ENCODE measurements at places on chromosomes 16 and 17. TPM values are rescaled to one million over a fixed set of nuclear protein-coding genes. Genes with fewer than 3 reads are reported as not detected.

Gene PPP1R27
- not detected for total RNA-seq

Gene MMP2
- total RNA-seq: 211 TPM

DNA sequence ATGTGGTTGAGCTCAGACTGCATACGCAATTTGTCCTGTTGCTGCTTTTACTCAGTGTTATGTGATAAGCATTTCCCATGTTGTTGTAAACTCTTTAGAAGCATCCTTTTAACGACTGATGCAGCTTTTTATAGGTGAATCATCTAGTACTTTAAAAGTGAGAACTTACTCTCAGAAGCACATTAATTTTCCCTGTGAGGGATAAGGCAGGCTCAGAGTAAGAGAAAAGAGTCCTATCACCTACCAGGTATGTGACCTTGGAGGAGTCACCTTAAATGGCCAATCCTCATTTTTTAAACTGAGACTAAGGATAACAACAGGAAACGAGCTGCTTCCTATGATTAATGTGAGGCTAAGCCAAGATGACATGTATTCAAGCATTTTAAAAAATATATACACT, 34.4 kb upstream of the GAN start:
- no peaks in the 10 kb centered on the region for H3K36me3 ChIP-seq
- no peak for DNase-seq
- no peak overlapping the region for H3K4me3 ChIP-seq
- H3K4me1 ChIP-seq: no peaks in the 10 kb centered on the region

Gene OR1A1
- total RNA-seq: not detected

GRCh38 chr16:80682421-80683070, 121.9 kb downstream of the CDYL2 start:
- no peaks in the 10 kb centered on the region for H3K27me3 ChIP-seq
- peaks cover 4% of the 10 kb centered on the region for H3K36me3 ChIP-seq
- peak; percentile 89 for DNase-seq
- no peak overlapping the region for H3K4me3 ChIP-seq
- H3K27ac ChIP-seq: no peak overlapping the region
- no peaks in the 10 kb centered on the region for H3K4me1 ChIP-seq

Gene CPHXL2
- total RNA-seq: not detected

DNA sequence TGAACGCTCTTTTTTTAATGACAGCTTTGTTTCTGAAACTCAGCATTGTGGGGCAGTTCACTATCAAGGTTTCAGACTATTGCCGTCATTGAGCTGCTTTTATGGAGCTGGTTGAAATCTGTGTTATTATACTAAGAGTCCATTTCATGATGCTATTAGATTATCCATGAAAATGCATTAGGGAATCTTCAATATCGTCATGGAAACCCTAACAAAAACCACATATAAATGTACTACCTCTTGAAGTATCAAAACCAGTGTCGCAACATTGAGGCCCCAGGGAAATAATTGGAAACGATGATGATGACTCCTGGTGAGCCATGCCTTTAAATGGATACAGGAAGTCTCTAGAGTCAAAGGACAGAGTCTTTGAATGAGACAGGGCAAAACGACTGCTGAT, 231.6 kb upstream of the CPHXL start:
- DNase-seq: no peak
- H3K27ac ChIP-seq: no peak overlapping the region
- H3K4me3 ChIP-seq: no peak overlapping the region
- H3K36me3 ChIP-seq: no peaks in the 10 kb centered on the region

- no peaks in the 10 kb centered on the region for H3K27me3 ChIP-seq
- H3K36me3 ChIP-seq: no peaks in the 10 kb centered on the region
- H3K27ac ChIP-seq: no peak overlapping the region
- peaks cover 10% of the 10 kb centered on the region for H3K4me1 ChIP-seq
- no peak for DNase-seq
Observed at GRCh38 chr17:12574525-12574924, 91.2 kb upstream of the MYOCD start.

Gene HAGH
- total RNA-seq: 148 TPM

DNA sequence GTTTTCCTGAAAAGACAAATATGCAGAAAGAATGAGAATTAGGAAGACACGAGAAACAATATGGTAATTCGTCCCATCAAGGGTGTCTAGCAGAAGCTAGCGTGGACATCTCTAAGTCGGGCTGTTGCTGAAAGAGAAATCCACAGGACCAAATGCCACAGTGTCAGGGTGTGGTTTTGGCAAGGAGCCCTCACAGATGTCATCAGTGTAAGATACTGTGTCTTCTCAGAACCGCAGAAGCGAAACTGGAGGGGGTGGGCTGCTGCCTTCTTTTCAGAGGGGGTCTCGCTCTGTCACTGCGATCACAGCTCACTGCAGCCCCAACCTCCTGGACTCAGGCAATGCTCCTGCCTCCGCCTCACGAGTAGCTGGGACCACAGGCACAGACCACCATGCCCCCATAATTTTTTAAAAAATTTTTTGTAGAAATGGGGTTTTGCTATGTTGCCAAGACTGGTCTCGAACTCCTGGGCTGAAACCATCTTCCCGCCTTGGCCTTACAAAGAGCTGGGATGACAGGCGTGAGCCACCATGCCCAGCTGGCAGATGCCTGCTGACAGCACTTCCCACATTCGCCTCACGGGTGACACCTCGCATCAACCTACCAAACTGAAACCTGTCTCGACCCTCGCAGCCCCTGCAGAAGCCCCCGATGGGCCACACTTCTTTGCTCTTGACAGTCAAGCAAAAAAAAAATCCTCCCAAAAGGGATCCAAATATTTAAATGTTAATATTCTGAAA, 26.2 kb downstream of the TRAP1 start:
- peaks cover 4% of the 10 kb centered on the region for H3K36me3 ChIP-seq
- peaks cover 6% of the 10 kb centered on the region for H3K4me1 ChIP-seq
- no peaks in the 10 kb centered on the region for H3K27me3 ChIP-seq

DNA sequence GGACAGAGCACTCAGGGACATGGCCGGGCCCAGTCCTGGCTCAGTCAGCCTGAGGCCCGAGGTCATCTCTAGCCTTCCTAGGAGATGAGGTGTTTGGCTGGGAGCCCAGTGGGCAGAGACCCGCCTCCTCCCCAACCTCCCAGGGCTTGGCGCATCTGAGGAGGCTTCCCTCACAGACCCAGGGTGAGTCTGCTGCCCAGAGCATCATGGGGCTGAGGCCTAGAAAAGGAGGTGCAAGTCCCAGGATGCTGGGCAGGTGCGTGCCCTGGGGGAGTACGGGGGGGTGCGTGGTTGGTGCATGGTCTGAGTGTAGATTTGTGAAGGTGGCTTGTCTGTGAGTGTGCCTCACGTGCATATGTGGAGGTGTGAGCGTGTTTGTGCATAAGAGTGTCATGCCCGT, 4.7 kb downstream of the PDE6G start:
- H3K4me1 ChIP-seq: no peaks in the 10 kb centered on the region
- peaks cover 92% of the 10 kb centered on the region for H3K27me3 ChIP-seq
- no peak overlapping the region for H3K27ac ChIP-seq
- no peak for DNase-seq
- no peaks in the 10 kb centered on the region for H3K36me3 ChIP-seq

Gene AATF
- total RNA-seq: 55.7 TPM

Gene SLC38A8
- not detected for total RNA-seq

GRCh38 chr17:1752425-1753262, 9.2 kb upstream of the SERPINF1 start:
- DNase-seq: no peak
- H3K27ac ChIP-seq: peak overlapping the region; percentile 56
- no peaks in the 10 kb centered on the region for H3K36me3 ChIP-seq
- peaks cover 9% of the 10 kb centered on the region for H3K4me1 ChIP-seq
- no peak overlapping the region for H3K4me3 ChIP-seq
- H3K27me3 ChIP-seq: no peaks in the 10 kb centered on the region

DNA sequence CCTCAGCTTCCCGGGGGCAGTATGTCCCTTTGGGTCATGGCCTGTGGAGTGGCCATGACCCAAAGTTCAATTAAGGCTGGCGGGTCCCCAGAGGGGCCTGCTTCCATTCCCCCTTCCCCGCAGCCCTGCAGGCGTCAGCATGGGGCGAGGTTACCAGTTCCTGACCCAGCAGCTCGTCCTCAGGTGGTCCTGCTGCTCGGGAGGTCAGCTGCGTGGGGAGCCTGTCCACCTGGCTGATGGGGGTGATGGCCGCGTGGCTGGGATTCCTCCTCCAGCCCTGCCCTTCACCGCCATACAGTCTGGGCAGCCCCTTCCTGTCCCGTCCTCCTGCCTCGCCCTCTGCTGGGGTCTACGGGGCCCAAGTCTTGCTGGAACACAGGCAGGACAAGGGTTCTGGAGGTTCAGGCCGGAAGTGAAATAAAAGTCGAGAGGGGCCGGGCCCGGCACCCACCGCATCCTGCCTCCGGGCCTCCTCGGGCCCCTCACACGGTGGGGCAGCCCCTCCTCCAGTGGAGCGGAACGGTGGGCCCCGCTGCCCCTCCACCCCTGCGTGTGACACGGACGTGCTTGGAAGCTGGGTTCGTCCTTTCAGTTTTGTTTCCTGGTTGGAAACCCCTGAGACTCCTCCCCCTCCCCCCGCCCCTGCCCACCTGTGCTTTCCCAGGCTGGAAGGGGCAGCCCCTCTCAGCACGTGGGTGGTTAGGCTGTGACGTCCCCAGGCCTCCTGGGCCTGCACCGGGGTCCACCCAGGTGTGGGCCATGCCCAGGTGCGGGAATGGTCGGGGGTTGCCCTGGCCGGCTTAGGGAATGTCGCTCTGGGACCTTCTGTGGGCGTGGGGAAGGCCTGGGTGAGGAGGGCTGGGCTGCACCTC, 6.8 kb downstream of the UBALD2 start:
- no peak for DNase-seq
- peaks cover 74% of the 10 kb centered on the region for H3K4me1 ChIP-seq

DNA sequence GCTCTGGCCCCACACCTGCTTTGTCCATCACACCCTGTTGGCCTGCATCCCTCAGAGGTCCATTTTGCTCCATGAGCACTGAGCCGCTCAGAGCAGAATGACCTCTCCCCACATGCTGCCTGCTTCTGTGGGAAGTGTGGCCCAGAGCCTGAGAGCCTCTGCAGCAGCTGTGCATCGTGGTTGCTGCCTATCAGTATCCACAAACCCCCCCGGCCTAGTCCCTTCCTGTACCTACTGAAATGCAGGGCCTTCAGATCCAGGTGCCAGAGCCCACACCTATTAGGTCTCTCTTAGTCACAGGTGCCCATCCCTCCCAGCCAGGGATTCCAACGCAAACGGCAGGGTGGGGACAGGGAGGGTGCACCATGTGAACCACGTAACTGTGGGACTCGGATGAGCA, 16.6 kb upstream of the TRPV3 start:
- no peak overlapping the region for H3K27ac ChIP-seq
- peaks cover 34% of the 10 kb centered on the region for H3K36me3 ChIP-seq
- no peaks in the 10 kb centered on the region for H3K4me1 ChIP-seq
- no peak overlapping the region for H3K4me3 ChIP-seq
- H3K27me3 ChIP-seq: no peaks in the 10 kb centered on the region

- H3K36me3 ChIP-seq: peaks cover 30% of the 10 kb centered on the region
- no peaks in the 10 kb centered on the region for H3K27me3 ChIP-seq
- H3K4me3 ChIP-seq: no peak overlapping the region
- no peak for DNase-seq
Observed at GRCh38 chr16:66616169-66616568, 11.7 kb downstream of the CMTM3 start.

Gene HOXB3
- 10.8 TPM for total RNA-seq

Gene TBC1D28
- not detected for total RNA-seq

DNA sequence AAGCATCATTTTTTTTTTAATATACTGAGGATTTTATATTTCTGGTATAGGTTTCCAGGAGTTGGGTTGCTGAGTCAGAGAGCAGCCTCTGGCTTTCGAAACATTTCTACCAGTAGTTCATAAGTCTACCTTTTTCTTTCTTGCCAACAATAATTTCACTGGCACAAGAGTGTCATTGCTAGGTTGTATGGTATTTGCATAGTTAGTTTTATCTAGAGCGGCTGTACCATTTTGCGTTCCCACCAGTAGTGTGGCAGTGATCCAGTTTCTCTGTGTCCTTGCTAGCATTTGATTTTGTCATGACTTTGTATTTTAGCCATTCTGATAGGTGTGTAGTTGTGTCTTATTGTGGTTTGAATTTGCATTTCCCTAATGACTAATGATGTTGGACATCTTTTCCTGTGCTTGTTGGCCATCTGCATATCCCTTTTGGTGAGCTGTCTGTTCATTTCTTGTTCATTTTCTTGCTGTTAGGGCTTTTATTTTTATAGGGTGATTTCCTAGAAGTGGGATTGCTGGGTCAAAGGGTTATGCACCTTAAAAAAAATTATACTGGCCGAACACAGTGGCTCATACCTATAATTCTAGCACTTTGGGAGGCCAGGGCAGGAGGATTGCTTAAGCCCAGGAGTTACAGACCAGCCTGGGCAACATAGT, 39.9 kb downstream of the SNX29 start:
- H3K27ac ChIP-seq: no peak overlapping the region
- no peak for DNase-seq
- no peaks in the 10 kb centered on the region for H3K4me1 ChIP-seq
- H3K27me3 ChIP-seq: no peaks in the 10 kb centered on the region
- no peak overlapping the region for H3K4me3 ChIP-seq

DNA sequence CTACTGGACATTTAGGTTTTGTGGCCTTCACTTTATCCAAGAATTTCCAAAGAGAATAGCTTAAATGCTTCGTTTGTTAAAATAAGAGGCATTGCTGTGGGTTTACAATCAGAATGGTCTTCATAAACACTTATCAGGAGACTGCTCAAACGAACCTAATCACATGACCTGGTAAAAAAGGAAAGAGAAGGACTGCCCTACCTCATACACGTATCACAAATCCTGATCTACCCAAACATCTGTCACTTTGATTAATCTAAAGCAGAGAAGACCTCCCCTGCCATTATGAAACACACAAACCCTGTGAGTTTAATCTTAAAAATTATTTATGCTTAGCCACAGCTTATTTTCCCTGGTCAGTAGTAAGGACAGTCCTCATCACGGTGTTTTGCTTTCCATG, 76.6 kb downstream of the PARN start:
- no peaks in the 10 kb centered on the region for H3K27me3 ChIP-seq
- DNase-seq: no peak
- H3K27ac ChIP-seq: no peak overlapping the region
- peaks cover 41% of the 10 kb centered on the region for H3K36me3 ChIP-seq
- H3K4me3 ChIP-seq: no peak overlapping the region

Gene HYDIN
- 0.32 TPM for total RNA-seq

DNA sequence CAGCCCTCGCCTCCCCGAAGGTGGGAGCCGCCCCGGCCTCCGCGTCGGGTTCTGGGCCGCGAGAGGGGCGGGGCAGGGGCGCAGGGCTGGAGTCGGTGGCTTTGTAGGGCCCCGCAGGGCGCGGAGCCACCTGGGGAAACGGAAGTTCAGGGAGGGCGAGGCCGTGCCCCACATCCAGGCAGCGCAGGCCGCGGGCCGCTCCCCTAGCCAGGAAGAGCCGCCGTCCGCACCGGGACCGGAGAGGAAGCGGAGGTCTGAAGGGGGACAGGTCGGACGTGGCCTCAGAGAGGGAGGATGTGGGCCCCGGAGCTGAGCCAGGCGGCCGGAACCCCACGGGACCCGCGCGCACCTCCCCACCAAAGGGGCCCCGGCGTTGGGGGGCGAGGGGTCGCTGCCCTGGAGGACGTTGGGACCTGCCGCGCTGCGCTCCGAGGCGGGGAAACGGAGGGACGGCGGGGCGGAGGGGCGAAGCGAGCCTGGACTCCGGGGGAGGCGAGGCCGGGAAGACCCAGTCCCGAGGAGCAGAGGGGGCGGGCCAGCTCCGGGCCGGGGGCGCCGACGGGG, 482 bp upstream of the SLC16A3 start:
- no peaks in the 10 kb centered on the region for H3K36me3 ChIP-seq
- no peak for DNase-seq
- H3K4me1 ChIP-seq: peaks cover 45% of the 10 kb centered on the region
- peak overlapping the region; percentile 74 for H3K4me3 ChIP-seq
- peak overlapping the region; percentile 91 for H3K27ac ChIP-seq
- H3K27me3 ChIP-seq: peaks cover 5% of the 10 kb centered on the region
